ENCODE measurements at places on chromosomes 2 and 18.

GRCh38 chr2:43230951-43231827, 4.8 kb upstream of the ZFP36L2 start:
- no peak for DNase-seq

GRCh38 chr2:241965931-241966412, 96.4 kb downstream of the RTP5 start:
- peak; percentile 73 for DNase-seq

GRCh38 chr2:58042486-58042970, 4.1 kb upstream of the VRK2 start:
- peak; percentile 95 for DNase-seq

DNA sequence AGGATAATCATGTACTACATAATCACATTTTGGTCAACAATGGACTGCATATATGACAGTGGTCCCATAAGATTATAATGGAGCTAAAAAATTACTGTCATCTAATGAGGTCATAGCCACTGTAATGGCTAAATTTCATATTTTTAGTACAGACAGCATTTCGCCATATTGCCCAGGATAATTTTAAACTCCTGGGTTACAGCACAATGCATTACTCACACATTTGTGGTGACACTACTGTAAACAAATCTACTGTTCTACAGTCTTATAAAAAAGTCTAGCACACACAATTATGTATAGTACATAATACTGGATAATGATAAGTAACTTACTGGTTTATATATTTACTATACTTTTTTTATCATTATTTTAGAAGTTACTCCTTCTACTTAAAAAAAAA, 12.8 kb downstream of the EIF2AK2 start:
- no peak for DNase-seq

DNA sequence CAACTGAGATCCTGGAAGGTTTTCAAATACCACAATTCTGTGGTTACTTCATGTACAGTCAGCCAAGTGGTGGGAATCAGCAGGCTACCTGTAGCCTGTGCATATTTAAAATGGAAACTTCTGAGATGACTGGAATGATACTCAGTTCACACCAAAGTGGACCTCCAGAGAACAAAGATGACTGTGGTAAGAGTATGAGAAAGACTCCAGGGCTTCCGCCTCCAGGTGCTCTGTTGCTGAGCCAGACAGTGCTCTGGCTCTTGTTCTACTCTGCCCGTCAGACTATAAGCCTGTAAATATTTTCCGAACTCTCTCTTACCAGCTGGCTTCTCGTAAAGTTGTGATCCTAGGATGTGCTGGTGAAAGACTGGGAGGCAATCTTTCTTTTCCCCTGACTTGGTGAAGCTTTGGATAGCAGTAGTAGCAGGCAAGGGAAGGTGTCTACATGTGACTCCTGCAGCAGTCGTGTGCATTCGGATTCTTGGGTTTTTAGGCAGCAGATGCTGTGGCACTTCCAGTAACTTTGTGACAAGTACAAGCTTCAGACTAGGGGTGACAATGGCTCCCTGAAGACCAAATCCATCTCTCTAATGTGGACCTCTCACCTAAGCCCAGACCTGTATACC, 23.1 kb downstream of the ST3GAL5 start:
- DNase-seq, result no peak

DNA sequence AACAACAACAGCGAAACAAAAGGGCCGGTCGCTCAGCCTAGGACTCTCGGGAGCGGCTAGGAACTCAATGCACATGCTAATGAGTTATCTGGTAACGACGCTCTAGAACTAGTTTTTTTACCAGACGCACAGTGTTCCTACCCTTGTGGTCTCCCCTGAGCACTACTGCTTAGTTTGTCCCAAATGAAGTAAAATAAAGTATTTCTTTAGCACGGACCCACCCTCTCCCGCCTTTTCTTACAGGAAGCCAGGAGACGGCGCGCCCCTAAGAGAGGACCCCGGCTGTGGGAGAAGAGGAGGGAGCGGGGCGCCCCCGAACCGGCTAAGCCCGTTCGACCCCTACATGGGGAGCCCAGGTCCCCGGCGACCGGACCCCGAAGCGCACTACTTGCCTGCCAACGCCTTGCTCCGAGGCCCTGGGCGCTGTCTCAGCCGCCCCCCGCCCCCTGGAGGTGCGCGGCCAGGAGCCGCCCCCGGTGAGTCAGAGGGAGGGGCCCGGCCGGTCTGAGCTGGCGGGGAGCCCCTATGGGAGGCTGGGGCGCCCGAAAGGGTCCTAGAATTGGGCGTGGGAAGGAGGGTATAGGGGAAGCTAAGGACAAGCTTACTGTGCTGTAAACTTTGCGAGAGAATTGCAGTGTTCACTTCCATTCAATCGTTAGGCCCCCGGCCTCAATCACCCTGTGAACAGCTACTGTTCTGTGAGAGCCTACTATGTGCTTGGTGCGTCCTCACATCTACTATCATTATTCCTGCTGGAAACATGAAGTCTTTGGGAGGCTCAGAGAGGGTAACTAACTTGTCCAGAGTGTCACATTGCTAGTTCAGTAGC, 3.6 kb upstream of the CAPG start:
- DNase-seq, result peak; percentile 52

DNA sequence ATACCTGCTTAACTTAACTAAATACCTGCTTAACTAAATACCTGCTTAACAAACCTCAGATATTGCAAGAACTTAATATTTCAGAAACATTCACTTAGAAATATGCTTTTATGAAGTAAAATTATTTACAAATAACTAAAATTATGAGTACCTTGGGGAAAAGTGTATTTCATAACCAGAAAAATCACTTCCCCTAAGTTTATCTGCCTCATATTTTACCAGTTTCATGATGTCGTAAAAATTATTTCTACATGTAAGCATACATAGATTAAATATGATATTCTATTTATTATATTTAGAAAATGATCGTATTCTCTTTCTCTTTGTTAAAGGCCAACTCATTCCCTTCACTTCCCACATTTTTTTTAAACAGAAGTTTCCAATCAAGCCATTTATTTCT, 41.5 kb upstream of the DSC1 start:
- no peak for DNase-seq

- no peak for DNase-seq
Measured at GRCh38 chr18:52670896-52671295, 330.9 kb downstream of the DCC start.

GRCh38 chr18:47323158-47323557, 71.7 kb upstream of the SKOR2 start:
- no peak for DNase-seq

DNA sequence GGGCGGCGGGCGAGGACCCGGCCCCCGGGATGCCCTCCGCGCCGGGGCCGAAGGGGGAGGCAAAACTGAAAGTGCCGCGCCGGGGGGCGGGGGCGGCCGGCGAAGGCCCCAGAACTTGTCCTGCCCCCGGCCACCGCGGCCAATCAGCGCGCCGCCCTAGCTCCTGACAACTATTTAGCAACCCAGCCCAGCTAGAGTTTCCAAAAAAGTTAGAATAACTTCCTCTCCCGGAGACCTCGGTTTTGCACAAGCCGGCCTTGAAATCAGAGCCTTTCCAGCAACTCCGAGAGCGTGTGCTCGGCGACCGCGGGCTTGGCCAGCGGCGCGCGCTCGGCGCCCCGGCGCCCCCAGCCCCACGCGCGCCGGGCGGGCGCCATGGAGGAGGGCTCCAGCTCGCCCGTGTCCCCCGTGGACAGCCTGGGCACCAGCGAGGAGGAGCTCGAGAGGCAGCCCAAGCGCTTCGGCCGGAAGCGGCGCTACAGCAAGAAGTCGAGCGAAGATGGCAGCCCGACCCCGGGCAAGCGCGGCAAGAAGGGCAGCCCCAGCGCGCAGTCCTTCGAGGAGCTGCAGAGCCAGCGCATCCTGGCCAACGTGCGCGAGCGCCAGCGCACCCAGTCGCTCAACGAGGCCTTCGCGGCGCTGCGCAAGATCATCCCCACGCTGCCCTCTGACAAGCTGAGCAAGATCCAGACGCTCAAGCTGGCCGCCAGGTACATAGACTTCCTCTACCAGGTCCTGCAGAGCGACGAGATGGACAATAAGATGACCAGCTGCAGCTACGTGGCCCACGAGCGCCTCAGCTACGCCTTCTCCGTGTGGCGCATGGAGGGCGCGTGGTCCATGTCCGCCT, at the start of gene TWIST2:
TSS of gene TWIST2 (plus strand) at position 245 of the 850 bp plus-strand sequence. CDS start at position 376, 131 bp downstream.
- peak; percentile 50 for DNase-seq

- DNase-seq, result no peak
Measured at GRCh38 chr2:142875652-142876051, 1.8 kb upstream of the KYNU start.

DNA sequence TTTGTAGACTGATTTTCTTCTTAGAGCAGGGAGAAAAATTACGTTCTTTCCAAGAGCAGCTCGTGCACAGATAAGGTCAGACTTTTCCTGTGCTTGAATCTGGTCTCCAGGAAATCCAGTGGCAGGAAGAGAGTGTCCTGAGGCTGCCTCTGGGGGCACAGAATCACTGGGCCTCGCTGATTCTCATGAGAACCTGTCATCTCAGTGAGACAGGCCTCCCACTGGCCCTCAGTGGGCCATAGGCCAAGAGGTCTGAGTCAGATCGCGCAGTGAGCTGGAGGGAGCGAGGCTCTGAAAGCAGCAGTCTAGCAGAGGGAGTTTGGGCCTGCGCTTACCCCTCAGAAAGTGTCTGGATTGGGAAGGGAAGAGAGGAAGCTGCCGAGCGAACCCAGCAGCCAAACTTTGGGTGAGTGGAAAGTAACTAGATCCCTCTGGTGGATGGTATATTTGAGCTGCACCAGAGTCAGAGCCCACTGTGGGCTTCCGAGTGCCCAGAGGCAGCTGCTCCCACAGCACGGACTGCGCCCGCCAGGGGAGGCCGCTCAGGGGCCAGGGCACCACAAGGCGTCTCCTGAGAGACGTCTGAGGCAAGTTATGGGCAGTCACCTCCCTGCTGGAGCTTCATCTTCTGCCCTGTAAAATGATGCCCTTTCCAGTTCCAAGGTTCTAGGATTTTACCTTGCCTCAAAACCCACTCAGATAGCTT, 8.2 kb downstream of the GDF7 start:
- peak; percentile 80 for DNase-seq

GRCh38 chr18:2178036-2178435, 393.3 kb downstream of the METTL4 start:
- no peak for DNase-seq

DNA sequence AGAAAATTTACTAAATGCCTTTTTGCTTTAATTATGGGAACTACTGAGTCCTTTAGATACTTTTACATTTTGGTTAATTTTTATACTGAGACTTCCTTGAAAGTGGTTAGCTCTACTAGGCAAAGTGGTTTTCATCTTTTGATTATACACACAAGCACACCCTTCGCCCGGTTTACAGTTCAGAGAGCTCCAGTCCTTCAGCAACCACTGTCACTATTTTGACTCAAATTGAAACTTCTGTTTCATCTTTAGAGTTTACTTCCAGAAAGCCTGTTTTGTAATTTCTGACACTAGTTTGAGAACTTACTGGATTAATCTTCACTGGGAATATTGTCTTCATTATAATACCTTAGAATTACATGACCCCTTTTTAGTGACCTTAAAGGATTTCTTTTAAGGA, 140.3 kb upstream of the FOSL2 start:
- no peak for DNase-seq

GRCh38 chr2:165572151-165572550, 102.7 kb downstream of the CSRNP3 start:
- DNase-seq, result no peak

DNA sequence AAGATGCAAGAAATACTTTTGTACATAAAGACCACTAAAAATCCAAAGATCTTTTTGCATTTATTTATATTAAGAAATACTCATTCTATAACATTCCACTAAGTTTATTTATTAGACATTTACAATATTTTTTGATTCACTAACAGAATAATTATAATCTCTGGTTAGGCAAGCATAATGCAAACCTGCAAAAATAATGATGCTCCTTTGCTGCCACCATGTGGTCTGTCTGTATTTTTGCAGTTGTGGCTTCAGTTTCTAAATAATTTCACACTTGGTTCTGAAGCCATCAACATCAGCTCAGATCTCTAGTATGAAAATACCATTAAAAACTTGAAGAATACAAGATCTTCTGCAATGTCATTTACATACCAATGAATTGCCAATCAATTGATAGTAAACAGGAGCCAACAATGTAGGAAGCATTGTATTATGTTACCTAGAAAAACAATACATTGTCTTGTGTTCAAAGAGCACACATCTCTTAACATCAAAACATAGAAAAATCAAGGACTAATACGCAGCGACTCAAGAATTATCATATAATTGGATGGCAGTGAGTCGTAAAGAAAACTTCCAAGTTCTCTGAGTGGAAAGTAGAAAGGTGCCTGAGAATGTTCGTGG, 28.8 kb upstream of the WDR75 start:
- DNase-seq, result peak; percentile 72

DNA sequence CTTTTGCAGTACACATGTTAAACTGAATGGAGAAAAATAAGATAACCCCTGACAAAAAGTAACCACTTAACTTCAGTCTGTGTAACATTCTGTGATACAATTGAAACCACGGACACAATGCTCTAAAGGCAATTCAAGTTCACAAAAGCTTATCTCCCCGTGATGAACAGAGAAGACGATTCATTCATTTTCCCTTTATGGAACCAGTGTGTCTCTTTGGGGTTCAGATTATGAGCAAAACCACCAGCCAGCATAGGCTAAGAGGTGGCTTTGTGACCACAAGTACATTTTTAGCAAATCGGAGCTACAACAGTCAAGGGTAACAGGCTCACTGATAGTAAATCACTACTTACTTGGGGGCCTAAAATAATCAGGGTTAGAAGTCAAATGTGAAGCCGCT, 120.6 kb upstream of the SMAD7 start:
- DNase-seq, result no peak

DNA sequence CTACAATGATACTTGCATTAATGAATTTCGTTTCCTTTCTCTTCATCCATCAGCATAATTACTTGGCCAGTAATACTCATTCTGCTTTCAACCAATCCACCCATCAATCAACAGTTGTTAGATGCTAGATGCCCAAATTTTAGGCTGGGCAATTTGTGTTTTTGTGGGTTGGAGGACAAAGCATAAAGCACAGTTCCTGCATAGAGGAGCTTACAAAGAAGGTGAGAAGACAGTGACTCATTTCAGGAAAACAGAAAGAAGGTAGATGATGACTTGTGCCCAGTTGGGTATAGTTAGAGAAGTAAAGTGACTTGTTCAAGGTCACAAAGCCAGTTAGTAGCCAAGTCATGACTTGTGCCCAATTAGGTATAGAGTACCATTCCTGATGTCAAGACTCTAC, 1186.8 kb upstream of the CELF4 start:
- no peak for DNase-seq

- DNase-seq, result peak; percentile 33
Measured at GRCh38 chr2:207091176-207091575, 74.6 kb downstream of the KLF7 start.

- DNase-seq, result no peak
Measured at GRCh38 chr2:238136820-238137537, 1.5 kb upstream of the KLHL30 start.

DNA sequence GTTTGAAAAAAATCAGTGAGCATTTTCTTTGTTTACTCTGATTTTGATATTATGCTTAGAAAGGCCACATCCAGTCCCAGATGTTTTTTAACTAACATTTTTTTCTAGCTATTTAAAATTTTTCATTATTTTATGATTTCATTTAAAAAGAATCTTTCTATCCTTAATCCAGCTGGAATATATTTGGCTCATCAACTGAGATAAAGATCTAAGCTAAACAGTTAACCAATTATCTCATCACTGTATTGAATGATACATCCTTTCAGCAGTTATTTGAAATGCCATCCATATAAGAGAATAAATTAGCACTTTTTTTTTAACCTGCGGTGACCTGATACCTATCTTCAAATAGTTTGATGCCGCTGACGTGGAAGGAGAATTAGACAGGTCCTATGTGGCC, 245.5 kb upstream of the COPS8 start:
- no peak for DNase-seq
